ENCODE measurements at places on chromosomes 4 and X.

DNA sequence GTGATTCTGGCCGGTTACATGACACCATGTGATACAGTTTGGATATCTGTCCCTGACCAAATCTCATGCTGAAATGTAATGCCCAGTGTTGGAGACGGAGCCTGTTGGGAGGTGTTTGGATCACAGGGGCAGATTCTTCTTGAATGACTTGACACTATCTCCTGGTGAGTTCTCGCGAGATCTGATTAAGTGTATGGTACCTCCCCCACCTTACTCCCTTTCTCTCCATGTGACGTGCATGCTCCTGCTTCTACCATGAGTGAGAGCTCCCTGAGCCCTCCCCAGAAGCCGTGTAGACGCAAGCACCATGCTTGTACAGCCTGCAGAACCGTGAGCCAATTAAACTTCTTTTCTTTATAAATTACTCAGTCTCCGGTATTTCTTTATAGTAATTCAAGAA is 23.6 kb downstream of the CPE start:
- no peak for DNase-seq

DNA sequence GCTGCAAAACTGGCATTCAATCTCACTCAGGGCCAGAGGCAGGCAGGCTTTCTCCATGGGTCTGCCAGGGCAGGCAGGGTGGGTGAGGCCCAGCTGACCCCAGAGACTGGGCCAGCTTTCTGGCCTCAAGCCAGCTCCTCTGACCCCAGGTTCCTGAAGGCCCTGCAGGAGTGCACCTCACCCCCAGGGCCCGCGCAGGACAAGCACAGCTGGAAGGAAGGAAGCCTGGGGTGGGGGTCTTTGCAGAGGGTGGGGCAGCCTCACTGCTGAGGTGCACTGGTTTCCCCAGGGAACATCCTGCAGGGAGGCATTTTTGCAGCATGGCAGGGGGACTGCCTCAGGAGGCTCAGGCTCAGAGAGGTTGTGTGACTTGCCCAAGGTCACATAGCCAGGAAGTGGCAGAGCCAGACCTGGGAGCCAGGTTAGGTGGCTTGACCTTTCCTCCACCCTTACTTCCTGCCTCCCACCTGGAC is 31.5 kb upstream of the AFAP1 start:
- DNase-seq, result no peak

DNA sequence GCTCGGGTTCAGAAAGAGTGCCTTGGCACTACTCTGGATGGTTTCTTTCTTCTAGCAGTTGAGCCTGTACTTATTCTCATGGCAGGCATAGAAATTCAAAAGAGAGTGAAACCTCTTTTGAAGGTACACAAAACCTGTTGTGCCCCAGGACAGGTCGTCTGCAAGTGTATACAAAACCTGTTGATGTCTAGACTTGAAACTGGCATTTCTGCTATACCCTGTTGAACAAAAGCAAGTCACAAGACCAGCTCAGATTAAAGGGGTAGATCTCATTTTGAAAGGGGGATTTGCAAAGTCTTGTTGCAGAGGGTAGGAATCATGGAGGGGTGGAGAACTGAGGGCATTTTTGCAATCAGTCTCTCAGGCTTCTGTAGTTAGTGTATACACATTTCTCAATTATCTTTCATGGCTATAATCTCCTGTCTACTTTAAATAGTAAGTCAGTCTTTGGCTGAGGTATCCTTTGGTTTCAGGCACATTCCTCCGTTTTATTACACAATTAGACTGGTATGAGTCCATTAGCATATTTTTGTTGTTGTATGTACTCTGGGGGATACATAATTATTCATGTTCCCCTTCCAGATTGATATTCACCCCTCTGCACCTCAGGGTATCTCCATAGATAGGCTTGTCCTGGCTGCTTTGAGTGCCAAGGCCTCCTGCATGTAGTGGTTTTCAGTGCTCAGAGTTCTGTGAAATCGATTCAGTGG is 251.4 kb downstream of the DTHD1 start:
- DNase-seq, result no peak

DNA sequence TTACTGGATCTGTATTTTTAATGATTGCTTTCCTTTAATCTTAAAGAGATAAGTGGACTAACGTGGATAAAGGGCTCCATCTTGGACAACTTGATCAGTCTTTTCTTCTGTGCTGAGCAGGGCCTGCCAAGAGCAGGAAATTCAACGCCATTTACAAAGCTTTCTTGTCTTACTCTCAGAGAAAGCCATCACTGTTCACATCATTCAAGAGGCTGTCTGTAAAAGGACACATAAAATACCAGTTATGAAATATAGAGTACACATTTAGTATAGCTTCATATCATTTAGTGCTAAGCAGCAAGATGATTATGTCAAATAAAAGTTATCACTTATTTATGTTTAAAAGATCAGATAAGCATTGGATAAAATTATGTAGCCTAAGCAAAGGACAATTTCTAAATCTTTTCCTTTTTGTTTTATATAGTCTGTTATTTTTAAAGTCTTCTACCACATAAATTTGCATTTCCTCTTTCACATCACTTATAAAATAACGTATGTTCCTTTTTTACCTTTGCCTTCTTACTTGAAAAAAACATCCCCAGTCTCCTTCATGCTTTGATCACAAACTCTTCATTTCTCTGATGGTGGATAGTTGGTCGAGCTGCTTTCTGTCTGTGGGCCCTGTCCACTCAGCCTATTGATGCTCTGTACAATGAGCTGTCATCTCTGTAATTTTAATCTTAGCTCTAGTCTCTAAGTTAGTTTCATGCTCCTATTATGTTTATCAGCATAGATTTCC is 2.1 kb upstream of the CCNG2 start:
- peak; percentile 31 for DNase-seq

DNA sequence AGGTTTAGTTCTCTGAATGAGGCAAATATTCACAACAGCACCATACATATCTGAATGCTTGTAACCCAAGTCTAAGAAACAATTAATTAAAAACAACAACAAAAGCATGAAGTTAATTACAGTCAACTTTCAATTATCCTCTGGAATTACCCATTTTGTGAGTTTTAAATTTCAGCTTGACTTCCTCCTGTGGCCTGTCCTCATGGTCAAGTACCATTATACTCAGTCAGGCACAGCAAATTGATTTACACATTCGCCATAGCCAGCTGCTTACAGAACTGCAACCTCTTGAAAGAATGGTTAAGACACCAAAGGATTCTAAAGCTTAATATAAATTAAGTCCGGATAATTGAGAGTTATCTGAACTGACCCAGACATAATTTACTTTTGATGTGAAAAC is 306.5 kb downstream of the CAMK2D start:
- DNase-seq, result no peak

DNA sequence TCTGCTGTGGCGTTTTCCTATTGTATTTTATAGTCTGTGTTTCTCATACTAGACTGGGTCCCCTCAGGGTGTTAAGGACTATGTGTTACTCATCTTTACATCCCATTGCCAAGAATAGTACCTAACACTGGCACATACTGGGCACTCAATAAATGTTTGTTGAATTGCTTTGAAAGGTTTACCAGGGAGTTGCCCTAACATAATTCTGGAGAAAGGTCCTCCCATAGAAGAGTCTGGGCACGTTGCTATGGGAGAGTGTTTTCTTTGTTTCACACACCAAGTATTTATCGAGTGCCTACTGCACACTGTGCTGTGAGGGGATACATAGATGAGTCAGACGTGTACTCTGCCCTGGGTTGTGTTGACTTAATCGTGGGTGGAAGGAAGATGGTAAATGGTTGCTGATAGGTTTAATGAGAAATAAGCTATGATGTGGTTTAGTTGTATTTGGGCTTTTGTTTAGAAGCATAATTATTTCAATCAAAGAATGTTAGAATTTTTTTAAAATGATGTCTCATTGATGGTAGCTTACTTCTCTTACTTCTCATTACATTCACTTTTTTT is 42.9 kb downstream of the AFF1 start:
- no peak for DNase-seq

DNA sequence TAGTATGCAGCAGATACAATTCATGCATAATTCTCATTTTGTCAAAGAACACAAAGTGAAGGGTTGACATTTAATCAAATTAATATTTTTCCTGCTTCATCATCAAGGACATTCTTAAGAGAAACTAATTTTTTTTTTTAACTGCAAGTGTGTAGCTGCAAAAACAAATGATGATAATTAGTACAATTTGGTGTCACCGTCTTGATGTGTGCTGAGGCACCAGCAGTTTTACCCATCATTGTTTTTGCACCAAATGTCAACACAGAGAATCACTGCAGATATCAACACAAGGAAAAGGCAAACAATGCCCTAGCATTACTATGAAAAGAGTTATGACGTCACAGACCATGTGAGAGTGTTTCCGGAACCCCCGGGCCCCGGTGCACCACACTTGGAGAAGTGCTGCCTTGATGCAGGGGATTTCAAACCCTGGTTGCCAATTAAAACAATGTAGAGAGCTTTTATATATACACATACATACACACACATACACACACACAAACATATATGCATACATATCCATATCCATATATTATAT is 55.9 kb downstream of the AGA start:
- no peak for DNase-seq

- no peak for DNase-seq
Observed at GRCh38 chrX:71870208-71871098, 40.2 kb upstream of the NHSL2 start.

DNA sequence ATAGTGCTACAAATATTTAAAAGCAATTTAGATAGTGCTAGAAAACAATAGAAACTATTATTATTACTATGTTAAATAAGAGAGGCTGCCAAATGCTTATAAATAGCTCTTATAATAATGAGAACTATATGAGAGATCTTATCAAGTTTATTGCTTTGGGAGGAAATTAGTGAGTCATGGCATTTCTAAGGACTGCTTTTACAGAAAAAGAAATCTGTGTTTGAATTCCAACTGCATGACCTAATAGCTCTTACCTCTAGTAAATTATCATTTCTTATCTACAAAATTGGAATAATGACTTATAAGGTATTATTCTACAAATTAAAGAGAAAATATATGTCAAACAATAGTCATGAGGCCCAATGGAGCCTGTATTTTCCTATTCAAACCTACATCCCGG is 177.2 kb downstream of the GABRG1 start:
- DNase-seq, result no peak

GRCh38 chr4:176307666-176307930 is 12.2 kb upstream of the SPCS3 start:
- no peak for DNase-seq

DNA sequence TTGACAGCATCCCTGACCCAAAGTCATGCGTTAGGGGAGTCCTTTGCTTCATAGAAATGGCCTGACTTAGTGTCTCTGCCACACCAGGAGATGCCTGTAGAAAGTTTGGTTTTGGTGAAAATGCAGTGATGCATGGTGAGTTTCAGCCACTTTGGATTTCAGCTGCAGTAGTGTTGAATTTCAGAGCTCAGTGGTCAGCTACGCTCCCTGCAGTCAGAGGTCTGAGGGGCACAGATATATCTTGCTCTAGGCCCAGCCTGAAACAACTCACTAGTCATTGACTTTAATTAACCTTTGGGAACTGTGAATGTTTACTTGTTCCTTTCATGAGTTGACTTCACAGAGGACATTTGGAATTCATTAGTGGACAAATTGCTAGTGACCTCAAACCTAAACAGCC is 17.5 kb downstream of the RBMX2 start:
- DNase-seq, result no peak

GRCh38 chr4:1209821-1210220 is 37.4 kb upstream of the SPON2 start:
- peak; percentile 40 for DNase-seq

DNA sequence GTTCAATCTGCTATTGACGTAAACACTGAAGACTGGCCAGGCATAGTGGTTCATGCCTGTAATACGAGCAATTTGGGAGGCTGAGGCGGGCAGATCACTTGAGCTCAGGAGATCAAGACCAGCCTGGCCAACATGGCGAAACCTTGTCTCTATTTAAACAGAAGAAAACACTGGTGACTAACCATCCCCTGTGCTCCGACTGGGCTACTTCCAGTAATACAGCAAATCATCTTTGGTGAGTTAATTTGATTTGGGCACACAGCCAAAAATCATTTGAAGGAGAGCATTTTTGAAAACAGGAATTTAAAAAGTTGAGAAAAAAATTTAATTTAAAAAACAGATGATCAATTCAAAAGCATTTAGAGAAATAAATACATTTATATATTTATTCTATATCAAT is 52.0 kb downstream of the SEC24D start:
- DNase-seq, result no peak

DNA sequence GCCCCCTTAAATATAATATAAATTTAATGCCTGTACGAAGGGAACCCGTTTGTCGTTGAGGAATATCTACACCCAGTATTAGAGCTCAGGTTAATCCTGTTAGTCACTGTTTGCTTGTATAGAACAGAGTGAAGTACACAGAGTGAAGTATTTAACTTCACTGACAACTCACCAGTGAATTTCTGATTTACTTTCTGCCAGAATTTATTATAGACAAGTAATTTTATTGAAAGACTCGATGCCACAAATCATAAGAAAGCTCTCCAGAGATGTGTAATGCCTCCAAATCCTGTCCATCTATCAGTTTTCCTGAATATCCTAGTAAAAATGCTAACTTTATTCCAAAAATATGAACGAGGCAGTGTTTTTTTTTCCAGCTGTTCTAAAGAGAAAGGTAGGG is 1.6 kb downstream of the GAB1 start:
- DNase-seq, result no peak

DNA sequence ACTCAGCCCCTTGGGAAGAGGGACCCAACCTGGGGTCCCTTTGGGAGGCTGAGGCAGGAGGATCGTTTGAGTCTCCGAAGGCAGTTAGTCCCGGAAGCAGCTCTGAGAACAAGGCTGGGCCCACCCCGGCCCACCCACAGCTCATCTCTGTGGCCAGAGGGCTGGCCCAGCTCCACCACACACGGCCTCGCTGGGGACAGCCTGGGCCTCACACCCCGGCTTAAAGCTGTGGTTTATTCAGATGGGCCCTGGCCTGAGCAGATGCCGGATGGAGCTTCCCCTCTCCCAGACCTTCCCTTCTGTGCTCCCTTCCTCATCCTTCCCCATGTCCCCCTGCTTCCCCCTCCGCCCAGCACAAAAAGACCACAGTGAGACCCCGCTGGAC is 54.4 kb downstream of the FAM53A start:
- DNase-seq, result no peak

- DNase-seq, result peak; percentile 75
Observed at GRCh38 chrX:32530802-32531403, 680.4 kb downstream of the DMD start.

DNA sequence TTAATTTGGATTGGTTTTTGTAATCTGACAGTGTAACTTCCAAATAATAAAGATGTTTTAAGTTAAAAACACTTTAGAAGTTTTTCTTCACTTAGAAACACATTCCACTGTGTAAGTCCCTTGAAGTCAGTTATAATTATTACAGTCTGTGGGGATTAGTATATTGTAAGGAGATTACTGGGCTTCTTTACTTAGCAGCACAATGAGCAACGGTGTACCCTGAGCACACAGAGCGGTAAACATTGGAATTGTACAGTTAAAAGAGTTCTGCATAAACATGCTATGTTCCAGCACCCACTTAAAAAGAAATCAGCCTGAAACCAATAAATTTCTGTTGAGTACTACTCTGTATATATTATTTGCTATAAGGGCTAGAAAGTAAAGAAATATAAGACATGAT is 44.3 kb downstream of the CCSER1 start:
- no peak for DNase-seq

- DNase-seq, result no peak
Observed at GRCh38 chr4:113899271-113900070, 80.0 kb downstream of the ARSJ start.

GRCh38 chr4:87500092-87500462 is 29.1 kb downstream of the SPARCL1 start:
- DNase-seq, result no peak

Measured in brain (organoid and tissue), 16 donors.